Left colon (tissue), 2 donors: ENCODE measurements at places on chromosomes 12 and 14.

DNA sequence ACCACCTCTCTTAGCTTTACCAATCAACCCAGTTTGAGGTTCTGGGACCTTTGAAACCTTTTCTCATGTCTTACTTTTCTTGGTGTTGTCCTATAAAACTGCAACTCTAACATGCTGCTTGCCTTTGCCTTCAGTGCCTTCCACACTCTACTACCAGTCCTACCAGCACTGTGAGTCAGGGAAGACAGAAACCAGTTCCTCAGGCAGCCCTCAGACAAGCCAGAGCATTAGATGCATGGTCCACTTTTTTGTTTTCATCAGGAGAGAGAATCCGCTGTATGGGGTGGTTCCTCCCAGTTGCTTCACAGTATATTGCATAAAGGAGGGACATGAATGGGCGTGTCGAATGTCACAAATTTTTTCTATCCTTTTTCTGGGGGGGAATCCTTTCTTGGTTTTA is 17.3 kb upstream of the KLRB1 start:
- DNase-seq = no peak

DNA sequence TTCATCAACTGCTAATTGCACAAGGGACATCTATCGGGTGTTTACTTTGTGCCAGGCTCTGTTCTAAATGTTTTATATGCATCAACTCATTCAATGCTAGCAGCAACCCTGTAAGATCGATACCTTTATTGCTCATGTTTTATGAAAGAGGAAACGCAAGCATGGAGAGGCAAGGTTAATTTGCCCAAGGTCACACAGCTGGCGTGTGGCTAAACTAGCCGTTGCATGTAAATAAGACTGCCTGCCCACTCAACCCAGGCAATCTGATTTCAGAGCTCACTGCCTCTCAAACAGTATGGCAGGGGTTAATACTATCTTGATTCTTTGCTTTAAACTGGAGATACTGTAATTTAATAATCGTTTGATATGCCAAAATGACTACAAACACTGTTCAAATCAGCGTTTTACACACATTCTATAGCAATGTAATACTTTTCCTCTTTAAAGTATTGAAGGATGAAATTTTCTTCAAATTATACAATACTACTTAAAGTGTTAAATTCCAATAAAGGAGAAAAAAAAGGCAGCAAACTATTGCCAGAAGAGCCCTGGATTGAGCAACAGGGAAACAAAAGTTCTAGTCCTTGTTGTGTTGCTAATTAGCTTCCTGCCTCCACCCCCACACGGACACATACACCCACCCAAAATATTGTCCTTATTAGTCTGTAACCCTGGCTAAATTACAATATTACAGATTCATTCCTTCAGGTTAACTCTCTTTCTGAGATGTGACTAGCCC is 39.1 kb upstream of the DHRS7 start:
- no peak for DNase-seq

- no peak for DNase-seq
Observed at GRCh38 chr14:71321574-71322315, 414.5 kb downstream of the PCNX1 start.

- DNase-seq = no peak
Observed at GRCh38 chr12:67656251-67656650, 7.7 kb downstream of the DYRK2 start.

GRCh38 chr12:263574-263973 is 938 bp upstream of the SLC6A13 start:
- no peak for DNase-seq
